Stimulated activated CD4-positive, alpha-beta T cell treated with anti-CD3 and anti-CD28 coated beads, TNF-alpha, amount 100 ng/mL, for 4 hours (primary cell): ENCODE measurements at places on chromosomes 2 and 18.
A peak's percentile ranks its signal among the peaks of the same experiment; 100 is the strongest.

- no peak for DNase-seq
Observed at GRCh38 chr2:166520604-166521003, 26.6 kb upstream of the SCN7A start.

DNA sequence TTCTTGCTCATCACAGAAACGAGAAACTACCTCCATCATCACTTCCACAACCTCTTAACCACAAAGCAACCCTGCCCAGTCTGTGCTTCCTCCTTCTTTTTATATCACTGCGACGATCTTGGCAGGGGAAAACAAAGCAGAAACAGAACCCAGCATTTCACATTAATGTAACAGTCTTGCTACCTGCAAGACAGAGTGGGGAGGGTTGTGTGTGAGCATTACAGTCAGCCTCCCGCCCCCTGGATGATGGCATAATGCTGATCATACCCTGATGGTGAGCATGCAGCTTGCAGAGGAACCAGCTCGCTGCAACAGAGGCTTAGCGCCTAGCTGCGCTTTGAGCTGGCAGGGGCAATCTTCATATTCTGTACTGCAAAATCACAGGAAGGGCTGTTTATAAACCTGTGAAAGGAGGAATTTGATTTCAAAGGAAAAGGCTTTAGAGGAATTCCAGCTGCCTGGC lies 376.1 kb downstream of the IRS1 start:
- peak; percentile 0 for DNase-seq

GRCh38 chr2:102082571-102083392 lies 59.8 kb upstream of the IL1R1 start:
- DNase-seq, result peak; percentile 29

DNA sequence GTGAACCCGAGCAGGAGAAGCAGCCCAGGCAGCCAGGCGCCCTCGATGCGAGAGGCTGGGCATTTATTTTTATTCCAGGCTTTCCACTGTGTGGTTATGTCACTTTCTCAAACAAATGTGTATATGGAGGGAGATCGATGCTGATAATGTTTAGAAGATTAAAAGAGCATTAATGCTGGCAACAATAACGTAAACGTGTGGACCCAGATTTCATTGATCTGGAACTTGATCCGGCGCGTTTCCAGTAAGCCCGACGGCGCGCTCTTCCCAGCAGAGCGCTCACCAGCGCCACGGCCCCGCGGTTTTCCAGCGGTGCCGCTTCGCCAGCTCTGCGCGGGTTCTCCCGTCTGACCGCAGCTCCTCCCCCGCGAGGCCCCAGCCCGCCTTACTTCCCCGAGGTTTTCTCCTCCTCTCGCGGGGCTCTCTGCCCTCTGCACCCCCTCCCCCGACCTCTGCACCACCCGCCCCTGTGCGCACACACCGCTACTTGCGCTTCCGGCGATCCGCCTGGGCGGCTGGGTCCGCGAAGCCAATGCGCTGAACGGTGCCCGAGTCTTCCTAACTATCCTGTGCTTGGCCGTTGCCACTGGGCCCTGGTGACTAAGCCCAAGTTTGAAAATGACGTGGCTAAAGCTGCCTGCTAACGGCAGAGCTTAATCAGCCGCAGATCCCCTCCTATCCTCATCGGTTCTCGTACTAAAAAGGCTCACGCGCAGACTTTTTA lies 6.1 kb downstream of the ONECUT2 start:
- no peak for DNase-seq

DNA sequence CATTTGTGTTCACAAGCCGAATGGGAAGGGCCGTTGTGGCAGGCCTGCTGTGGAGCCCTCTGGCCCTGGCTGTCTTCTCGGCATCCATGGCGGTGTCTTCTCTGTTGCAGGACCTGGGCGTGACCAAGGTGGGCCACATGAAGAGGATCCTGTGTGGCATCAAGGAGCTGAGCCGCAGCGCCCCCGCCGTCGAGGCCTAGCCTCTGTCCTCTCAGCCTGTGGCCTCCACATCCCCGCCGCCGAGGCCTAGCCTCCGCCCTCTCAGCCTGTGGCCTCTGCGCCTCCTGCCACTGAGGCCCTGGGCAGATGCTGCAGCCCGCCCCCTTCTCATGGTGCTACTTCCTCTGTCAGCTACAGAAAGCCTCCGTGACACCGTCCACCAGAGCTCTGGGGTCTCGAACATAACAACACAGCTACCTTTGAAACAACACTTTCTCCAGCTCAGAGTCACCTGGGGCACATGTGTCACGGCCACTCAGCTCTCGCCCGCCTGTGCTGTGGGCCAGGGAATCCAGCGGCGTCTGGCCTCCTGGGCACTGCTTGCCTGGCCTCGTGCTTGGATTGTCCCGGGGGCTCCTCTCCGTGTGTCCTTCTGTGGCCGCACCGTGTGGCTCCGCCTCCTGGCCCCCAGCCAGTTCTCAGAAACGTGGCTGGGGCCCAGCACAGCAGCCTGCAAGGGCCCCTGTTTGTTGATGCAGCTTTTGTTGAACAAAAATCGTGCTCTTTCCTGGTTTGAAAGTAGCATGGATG lies 97.1 kb downstream of the USP40 start:
- DNase-seq, result no peak

GRCh38 chr2:213261715-213262114 lies 22.5 kb upstream of the SPAG16 start:
- no peak for DNase-seq

- no peak for DNase-seq
Observed at GRCh38 chr2:219384083-219384713, 3.5 kb downstream of the DNPEP start.

DNA sequence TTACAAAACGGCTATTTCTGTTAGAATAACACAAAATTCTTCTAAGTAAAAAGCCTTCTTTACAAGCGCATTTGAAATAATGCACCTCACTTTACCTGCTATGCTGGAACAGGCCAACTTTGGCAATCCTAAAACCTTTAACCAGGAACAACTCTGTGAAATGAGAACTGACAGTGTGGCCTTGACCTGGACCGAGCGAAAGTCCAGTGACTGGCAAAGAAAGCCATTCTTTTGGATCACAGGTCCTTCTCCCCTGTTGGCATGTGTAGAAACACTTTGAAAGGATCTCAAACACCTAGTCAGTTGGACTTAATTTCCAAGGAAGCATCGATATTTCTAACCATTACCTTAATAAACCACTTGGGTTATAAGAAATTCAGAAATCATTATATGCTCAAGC lies 21.2 kb downstream of the MAPRE2 start:
- no peak for DNase-seq

DNA sequence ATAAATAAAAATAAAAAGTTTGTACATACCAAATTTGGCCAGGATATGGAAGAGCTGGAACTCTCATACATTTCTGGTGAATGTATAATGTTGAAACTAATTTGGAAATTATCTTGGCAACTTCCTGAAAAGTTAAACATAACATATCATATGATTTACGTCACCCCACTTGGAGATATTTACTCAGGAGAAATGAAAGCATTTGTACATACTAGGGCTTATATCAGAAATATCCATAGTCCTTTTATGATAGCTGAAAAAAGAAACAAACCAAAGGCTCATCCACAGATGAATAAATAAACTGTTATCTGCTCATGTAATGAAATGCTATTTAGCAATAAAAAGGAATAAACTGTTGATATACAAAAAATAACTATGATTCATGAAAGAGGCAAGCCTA lies 318.2 kb upstream of the NRXN1 start:
- no peak for DNase-seq

DNA sequence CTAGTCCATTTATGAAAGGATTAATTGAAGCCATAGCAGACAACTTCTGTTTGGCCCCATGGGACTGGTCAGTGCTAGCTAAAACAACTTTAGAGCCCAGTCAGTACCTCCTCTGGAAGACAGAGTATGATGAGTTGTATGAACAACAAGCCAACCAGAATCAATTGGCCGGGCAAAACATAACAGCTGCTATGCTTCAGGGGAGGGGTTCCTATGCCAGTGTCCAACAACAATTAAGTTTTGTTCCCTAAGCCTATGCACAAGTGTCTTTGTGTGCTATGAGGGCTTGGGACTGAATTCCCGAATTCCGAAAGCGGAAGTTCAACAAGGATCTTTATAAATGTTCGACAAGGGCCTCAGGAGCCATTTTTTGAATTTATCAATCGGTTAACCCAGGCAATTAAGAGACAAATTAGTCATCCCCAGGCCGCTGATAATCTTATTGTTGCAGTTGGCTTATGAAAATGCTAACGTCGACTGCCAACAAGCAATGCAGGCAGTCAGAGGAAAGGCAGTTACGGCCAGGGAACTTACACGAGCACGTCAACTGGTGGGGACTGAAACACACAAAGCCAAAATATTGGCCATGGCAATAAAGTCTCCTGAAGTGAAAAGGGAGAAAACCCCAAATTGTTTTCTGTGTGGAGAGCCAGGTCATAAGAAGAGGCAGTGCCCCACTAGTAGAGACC lies 57.9 kb downstream of the ZNF638 start:
- DNase-seq, result no peak

DNA sequence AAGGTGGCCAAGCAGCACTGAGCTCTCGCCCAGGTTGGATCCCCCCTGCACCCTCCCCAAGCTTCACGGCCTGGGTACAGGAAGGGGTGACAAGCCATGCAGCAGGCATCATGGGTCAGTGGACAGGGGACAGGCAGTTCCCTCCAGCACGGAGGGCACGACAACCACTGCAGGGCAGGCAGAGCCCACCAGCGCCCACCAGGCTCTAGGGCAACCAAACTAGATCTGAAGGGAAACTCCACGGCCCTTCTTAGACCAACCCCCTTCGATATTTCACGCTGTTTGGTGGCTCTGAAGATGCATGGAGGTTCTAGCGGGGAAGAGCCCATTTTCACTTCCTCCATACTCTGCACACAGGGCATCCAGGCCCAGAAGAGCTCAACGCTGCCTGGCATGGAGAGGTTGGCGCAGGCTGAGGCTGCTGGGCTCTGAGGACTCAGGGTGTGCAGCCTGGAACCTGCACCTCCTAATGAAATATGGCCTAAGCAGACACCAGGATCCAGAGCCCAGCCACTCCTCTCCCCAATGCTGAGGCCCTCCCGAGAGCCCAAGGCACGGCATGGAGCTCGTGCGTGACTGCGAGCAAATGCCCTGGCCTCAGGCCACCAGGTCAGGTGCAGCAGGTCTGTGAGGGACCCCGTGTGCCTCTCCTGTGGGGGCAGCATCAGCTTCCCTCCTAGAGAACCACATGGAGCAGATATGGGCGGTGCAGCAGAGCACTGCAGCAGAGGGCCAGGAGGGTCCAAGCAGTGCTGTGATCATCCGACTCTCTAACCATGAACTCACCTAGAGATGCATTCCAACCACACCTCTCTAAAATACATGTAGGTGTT lies 8.7 kb upstream of the MTERF4 start:
- no peak for DNase-seq

- DNase-seq, result no peak
Observed at GRCh38 chr2:61334466-61334865, 136.4 kb downstream of the USP34 start.

DNA sequence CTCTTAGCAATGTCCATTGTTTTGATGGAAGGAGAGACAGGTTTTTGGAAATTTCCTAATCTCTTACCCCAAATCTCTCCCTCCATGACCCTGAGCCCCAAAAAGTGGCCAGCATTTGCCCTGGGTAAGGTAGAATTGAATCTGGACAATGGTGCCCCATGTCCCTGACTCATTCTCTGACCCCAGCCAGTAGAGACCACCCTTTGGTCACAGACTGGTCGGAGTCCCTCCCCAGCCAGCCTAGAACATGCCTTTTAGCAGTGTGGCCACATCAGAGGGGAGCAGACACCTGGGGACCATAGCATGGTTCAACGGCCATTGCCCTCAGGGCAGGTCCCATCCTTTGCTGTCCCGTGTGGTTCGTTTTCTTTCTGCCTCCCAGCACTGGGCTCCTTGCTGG lies 6.5 kb upstream of the NT5DC4 start:
- no peak for DNase-seq

DNA sequence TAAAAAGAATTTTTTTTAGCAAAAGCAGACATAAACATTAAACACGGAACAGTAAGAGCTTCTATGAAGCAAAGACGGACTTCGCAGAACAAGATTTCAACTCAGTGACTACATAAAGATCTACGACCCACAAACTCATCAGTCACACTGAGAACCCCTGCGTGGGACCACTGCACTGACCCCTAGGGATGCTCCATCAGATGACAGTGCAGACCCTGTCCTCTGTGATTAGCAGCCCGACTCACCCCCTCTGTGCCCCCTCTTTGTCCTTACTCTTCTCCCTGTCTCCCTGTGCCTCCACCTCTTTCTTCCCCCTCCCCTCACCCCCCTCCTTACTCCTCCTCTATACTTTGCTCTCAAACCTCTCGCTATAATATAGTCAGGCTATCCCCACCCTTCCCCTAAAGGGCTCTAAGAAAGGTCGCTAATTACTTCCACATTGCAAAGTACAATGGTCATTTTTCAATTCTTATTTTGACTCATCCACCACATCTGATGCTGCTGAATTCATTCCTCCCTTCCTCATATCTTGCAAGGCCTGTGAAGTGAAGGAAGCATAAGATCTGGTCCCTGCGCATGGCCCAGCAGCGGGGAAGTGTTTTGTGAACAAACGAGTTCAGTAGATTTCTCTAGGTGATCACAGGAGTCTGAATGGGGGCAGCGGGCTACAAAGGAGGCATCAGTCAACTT lies 89.3 kb downstream of the CABYR start:
- no peak for DNase-seq

DNA sequence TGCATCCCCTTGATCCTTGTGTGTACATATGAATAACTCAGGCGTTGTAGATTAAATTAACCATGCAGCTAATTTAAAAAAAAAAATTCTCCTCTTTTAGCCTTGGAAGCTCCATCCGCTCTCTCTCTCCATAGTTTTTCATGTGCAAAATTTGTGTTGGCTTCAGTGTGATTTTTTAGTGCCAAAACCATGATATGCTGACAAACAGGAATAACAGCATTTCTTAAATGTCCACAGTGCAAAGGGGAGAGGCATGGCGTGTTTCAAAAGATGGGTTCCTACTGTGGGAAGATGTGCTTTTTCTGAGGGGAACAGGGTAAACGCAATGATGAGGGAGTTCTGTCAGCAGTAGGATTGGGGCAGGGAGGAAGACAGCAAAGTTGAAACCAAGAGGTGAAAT lies 247.0 kb downstream of the ICOS start:
- no peak for DNase-seq

GRCh38 chr2:161085149-161085548 lies 75.1 kb upstream of the TANK start:
- no peak for DNase-seq

- no peak for DNase-seq
Observed at GRCh38 chr2:28638102-28638501, 113.5 kb upstream of the PPP1CB start.
